ENCODE measurements at places on chromosomes 12 and 14.

- no peak for DNase-seq
These were observed 92.1 kb upstream of the FZD10 start for GRCh38 chr12:130070126-130070611.

DNA sequence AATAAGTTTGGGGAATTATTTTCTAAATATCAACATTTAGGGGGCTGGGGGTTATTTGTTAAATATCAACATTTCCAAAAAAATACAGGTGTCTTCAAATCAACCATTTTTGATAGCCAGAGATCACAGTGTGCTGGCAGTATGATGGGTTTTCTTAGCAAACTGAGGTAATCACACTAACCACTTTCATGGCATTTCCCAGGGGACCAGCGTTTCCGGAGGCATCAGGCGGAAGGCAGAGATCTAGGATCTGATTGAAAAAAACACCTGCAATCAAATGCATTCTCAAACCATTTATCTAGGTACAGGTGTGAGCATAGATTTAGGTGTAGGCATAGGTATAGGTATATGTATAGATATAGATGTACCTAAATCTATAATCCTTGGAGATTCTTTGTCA, 34.6 kb downstream of the GLRX5 start:
- DNase-seq: no peak

- no peak for DNase-seq
These were observed 270.8 kb downstream of the FOXN3 start for GRCh38 chr14:89146274-89146673.

- DNase-seq: no peak
These were observed 2.1 kb downstream of the MLH3 start for GRCh38 chr14:75049136-75049535.

DNA sequence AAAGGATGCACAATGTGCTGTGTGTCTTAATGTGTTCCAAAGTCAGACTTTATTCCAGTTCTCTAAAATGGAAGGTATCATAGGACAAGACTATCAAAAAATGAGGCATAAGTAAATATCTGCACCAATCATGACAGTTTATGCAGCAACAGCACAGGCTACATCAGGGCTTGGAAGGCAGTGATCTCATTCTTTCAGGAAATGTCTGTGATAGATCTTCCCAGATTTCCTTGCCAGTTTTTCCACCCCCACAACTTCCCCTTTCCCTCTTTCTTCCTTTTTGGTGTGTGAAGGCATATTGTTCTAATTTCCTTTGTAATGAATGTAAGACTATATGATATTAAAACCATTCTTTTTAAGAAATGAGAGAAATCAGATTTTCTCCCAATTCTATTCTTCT, 326.7 kb downstream of the ATP23 start:
- no peak for DNase-seq

- DNase-seq: no peak
These were observed 898 bp downstream of the SDSL start for GRCh38 chr12:113422886-113423669.

DNA sequence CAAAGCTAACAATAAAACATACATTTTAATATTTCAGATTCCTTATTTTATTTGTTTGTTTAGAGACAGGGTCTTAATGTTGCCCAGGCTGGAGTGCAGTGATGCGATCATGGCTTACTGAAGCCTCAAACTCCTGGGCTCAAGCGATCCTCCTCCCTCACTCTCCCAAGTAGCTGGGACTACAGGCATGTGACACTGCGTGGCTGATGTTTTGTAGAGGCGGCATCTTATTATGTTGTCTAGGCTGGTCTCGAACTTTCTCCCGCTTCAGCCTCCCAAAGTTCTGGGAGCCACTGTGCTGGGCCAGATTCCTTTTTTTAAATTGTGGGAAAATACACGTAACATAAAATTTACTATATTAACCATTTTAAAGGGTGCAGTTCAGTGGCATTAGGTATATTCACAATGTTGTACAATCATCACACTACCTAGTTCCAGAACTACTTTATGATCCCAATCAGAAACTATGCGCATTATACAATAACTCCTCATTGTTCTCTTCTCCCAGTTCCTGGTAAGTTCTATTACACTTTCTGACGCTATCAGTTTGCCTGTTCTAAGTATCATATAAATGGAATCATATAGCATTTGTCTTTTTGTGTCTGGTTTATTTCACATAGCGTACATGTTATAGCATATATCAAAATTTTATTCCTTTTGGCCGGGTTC, 40.3 kb downstream of the ADIPOR2 start:
- DNase-seq: no peak
